ENCODE measurements at places on chromosomes 6 and 20.

GRCh38 chr20:24045621-24046318, 57.2 kb upstream of the GGTLC1 start:
- no peak for DNase-seq

DNA sequence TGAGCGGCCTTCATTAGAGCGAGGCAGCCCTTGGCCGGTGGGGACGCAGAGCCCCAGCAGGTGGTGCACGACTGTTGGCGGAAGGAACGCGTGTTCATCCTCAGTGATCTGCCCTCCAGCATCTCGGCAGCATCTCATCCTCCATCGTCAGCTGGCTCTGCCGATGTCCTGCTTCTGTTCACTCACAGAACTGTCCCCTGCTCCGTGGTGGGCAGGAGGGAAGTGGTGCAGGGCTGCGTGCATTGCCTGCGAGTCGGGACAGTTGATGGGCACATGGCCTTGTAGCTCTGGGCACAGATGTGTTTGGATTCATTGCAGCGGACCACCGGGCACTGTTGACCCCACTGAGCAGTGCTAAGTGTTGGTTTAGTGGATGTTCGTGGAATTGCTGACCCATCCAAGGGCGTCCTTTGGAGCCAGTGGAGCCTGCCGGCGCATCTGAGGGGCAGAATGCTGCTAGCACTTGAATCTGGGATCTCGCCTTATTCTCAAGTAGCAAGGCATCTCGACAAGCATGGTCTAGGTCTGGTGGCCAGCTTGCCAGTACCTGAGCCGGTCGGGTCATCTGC, 6.7 kb upstream of the SLC17A9 start:
- no peak for DNase-seq

GRCh38 chr6:121550491-121551010, 115.1 kb downstream of the GJA1 start:
- no peak for DNase-seq

GRCh38 chr6:25831532-25832306, at the start of gene SLC17A1:
TSS of gene SLC17A1 (minus strand) at chr6:25832052. CDS start at chr6:25830557, 1,495 bp downstream.
- DNase-seq: no peak

DNA sequence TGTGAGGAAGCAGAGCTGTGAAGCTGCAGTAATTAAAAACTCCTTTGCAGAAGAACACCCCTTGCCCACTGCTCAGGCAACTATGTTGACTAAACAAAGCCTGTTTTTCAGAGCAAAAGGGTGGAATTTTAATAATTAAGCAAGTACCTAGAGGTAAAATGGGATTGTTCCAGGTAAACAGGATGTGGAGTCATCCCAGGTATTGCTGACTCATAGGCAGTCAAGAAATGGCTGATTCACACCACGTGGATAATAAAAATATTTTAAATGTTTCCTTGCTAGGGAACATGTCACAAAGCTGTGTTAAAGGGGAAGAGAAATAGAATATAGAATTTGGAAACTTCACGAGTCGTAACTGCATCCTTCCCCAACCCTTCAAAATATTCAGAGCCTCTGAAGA, 491.8 kb downstream of the BTBD3 start:
- DNase-seq: no peak

DNA sequence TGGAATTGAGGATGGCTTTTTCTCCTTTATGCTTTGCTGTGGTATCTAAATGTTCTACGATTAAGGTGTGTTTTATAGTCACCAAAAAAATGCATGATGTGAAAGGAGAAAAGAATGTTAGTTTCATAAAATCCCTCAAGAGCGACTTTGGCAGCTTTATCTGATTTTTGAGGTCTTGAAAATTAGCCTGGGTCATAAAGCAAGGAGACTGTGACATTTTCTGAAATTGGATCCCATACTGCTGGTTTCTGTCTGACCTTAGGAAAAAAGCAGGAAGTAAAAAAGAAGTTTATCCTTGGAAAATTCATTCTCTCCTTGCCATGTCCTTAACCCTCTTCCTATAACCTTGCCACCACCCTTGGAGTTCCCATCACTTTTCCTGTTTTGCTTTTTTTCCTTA, 525.3 kb downstream of the CD83 start:
- DNase-seq: no peak

DNA sequence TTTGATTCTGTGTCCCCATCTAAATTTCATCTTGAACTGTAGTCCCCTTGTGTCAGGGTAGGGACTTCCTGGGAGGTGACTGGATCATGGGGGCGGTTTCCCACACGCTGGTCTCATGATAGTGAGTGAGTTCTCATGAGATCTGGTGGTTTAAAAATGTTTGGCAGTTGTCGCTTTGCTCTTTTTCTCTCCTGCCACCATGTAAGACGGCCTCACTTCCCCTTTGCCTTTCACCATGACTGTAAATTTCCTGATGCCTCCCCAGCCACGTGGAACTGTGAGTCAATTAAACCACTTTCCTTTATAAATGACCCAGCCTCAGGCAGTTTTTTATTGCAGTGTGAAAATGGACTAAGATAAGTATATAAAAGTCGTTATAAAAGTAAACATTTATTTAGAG, 80.5 kb upstream of the SGK1 start:
- no peak for DNase-seq

- no peak for DNase-seq
These were observed 814.8 kb downstream of the MAFB start for GRCh38 chr20:39874049-39874893.

GRCh38 chr6:44671333-44671732, 283.8 kb downstream of the CDC5L start:
- DNase-seq: no peak

DNA sequence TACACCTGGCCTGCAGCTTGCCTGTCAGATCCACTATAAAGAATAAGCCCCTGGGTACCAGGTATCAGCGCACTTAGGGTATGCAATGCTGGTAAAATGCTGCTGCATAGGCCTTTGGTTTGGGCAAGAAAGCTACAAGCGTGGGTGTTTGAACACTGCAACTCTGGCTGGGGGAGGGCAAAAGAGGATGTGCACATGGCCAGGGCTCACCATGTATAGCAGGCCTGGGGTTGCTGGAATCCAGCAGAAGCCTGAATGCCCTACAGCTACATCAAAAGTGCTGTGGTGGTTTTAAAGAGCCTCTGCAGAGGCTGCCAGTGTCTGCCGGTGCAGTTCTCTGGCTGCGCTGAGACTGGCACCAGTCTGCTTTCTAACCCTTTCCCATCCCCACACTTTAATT, 51.7 kb downstream of the UQCC1 start:
- DNase-seq: no peak

DNA sequence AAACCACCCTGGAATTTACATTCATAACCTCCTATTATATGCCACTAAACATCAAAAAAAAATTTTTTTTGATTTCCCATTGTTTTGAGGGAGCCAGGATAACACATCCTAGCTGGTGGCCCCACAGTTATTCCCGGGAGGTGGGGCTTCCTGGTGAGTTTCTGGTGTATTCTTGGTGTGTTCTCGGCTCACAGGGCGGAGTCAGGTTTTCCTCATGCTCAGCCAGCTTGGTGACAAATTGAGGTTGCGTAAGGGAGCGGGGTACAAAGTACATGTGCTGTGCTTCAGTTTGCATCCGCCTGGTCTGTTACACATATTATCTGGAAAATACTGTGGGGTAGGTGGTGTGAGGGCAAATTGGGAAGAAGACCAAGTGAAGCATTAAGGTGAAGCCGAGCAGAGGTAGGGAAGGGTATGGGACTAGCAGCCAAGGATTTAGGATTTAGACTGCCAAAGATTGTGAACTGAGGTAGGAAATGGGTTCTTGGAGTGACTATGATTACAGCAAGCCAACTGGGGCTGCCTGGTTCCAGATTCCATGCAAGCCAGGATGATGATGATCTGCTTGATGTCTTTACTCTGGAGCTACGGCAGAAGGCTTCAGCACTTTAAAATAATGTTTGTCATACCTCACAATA, 46.2 kb upstream of the EEF1A1 start:
- no peak for DNase-seq

- no peak for DNase-seq
These were observed 4.7 kb downstream of the EHMT2 start for GRCh38 chr6:31892821-31893220.

- DNase-seq: no peak
These were observed 84.0 kb upstream of the EYA2 start for GRCh38 chr20:46810448-46811223.

DNA sequence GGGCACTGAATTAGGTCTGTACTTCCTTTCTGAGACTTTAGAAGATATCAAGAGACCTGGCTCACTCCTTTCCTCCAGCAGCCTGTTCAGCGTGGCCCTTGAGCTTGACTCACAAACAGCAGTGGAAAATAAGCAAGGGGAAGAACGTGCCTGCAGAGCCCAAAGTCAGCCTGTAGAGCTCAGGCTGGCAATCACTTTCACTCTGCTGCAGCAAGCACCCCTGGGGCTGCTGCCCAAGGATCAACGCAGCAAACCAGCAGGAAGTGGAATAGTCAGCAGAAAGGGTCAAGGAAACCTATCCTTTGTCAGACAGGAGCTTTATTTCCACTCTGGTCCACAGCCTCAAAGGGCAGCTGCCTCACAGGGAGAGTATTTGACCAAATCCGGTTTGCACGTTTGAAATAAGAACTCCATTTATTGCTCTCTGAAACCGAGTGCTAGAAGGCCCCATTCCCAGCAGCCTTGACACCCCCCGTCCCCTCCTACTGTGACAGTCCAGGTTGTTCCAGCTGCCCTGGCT, 77.4 kb downstream of the PRDM1 start:
- no peak for DNase-seq

GRCh38 chr6:14275493-14275851, 157.9 kb downstream of the CD83 start:
- no peak for DNase-seq

DNA sequence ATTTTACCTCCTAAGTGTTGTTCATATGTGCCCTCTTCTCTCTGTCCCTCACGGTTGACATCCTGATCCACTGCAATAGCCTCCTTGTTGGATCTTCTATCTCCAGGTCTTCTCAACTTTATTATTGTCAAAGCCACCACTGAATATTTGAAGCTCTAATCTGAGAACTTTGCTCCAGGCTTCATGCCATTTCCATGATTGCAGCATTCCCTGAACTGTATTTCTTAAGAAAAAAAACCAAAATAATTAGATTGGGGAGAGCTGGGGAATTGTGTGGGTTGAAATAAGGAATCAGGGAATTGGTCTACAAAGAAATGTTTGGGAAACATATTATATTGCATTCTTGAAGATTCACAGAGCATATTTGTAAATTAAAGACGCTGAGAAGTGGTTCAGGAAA, 2.5 kb upstream of the STX7 start:
- no peak for DNase-seq

- no peak for DNase-seq
These were observed 3.5 kb upstream of the MOXD1 start for GRCh38 chr6:132404736-132405135.

Measured in esophagus squamous epithelium (tissue), 5 donors.